ENCODE measurements at places on chromosomes 3 and 15.

DNA sequence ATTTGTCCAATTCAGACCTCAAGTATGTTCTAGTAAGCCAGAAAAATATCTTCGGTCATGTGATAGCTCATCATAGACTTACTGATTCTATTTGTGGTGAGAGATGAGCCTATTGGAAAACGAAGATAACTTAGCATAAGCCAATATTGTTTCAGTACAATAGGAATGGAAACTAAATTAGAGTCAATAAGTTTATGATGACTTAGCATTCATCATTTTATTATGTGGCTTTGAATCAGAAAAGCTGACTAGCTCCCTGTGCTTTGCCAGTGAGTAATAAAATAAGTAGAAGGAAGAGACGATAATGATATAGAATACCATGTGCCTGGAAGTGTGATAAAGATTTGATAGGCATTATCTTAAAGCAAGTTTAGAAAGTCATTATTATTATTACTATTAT, 605.6 kb downstream of the AGBL1 start:
- no peaks in the 10 kb centered on the region for H3K27me3 ChIP-seq
- DNase-seq = no peak
- H3K36me3 ChIP-seq = no peaks in the 10 kb centered on the region
- H3K4me1 ChIP-seq = no peaks in the 10 kb centered on the region
- no peak overlapping the region for H3K27ac ChIP-seq

- no peak for DNase-seq
- no peaks in the 10 kb centered on the region for H3K36me3 ChIP-seq
- H3K4me3 ChIP-seq = no peak overlapping the region
- H3K4me1 ChIP-seq = no peaks in the 10 kb centered on the region
These were observed 655.5 kb downstream of the GBE1 start for GRCh38 chr3:81105789-81106488.

- H3K4me3 ChIP-seq = no peak overlapping the region
- H3K27me3 ChIP-seq = no peaks in the 10 kb centered on the region
- DNase-seq = no peak
- H3K36me3 ChIP-seq = no peaks in the 10 kb centered on the region
- no peaks in the 10 kb centered on the region for H3K4me1 ChIP-seq
- H3K27ac ChIP-seq = no peak overlapping the region
These were observed 347.7 kb downstream of the ZBBX start for GRCh38 chr3:167032267-167032876.

DNA sequence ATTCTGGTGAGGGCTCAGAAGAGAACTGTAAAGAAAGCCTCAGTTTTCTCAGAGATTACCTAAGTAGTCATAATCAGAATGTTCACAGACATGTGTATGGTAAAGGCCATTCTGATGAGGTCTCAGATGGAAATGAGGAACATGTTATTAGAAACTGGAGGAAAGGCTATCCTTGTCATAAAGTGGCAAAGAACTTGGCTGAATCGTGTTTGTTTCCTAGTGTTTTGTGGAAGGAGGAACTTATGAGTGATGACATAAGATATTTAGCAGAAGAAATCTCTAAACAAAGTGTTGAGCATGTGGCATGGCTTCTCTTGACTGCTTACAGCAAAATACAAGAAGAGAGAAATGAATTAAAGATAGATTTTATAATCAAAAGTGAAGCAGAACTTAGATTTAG, 12.8 kb upstream of the KLHL40 start:
- no peaks in the 10 kb centered on the region for H3K4me1 ChIP-seq
- H3K27me3 ChIP-seq = no peaks in the 10 kb centered on the region
- H3K4me3 ChIP-seq = no peak overlapping the region

GRCh38 chr3:134535186-134535970, 49.5 kb downstream of the CEP63 start:
- H3K4me1 ChIP-seq = no peaks in the 10 kb centered on the region
- DNase-seq = no peak
- no peaks in the 10 kb centered on the region for H3K27me3 ChIP-seq
- no peak overlapping the region for H3K27ac ChIP-seq

DNA sequence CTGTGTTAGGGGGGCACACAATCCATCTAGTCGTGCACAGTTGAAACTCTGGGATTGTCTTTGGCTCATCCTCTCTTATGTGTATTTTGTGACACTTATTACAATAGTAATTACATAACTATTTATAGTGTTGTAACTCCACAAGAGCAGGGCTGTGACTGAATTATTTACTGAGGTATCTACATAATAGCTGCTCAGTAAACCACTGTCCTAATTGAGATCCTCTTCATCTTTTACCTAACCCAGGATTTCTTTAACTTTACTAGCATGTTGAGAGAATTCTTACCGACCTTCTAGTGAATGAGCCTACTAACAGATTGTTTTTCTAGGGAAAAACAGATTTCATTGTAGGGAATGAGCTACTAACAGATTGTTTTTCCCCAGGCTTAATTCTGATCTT, 11.1 kb downstream of the KLHL18 start:
- no peaks in the 10 kb centered on the region for H3K27me3 ChIP-seq
- DNase-seq = no peak
- H3K4me1 ChIP-seq = peaks cover 12% of the 10 kb centered on the region

DNA sequence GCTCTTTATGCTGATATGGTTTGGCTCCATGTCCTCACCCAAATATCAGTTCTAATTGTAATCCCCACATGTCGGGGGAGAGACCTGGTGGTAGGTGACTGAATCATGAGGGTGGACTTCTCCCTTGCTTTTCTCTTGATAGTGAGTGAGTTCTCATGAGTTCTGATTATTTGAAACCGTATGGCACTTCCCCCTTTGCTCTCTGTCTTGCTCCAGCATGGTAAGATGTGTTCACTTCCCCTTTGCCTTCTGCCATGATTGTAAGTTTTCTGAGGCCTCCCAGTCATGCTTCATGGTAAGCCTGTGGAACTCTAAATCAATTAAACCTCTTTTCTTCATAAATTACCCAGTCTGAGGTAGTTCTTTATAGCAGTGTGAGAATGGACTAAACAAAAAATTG, 107.6 kb downstream of the IMPG2 start:
- no peak overlapping the region for H3K4me3 ChIP-seq
- no peaks in the 10 kb centered on the region for H3K4me1 ChIP-seq
- H3K27me3 ChIP-seq = no peaks in the 10 kb centered on the region

GRCh38 chr3:112090887-112091586, 4.8 kb downstream of the C3orf52 start:
- no peak for DNase-seq
- no peak overlapping the region for H3K27ac ChIP-seq

GRCh38 chr3:47432673-47433072, 43.1 kb downstream of the SCAP start:
- H3K36me3 ChIP-seq = peaks cover 44% of the 10 kb centered on the region
- DNase-seq = no peak
- H3K4me3 ChIP-seq = no peak overlapping the region
- H3K4me1 ChIP-seq = no peaks in the 10 kb centered on the region
- no peak overlapping the region for H3K27ac ChIP-seq

DNA sequence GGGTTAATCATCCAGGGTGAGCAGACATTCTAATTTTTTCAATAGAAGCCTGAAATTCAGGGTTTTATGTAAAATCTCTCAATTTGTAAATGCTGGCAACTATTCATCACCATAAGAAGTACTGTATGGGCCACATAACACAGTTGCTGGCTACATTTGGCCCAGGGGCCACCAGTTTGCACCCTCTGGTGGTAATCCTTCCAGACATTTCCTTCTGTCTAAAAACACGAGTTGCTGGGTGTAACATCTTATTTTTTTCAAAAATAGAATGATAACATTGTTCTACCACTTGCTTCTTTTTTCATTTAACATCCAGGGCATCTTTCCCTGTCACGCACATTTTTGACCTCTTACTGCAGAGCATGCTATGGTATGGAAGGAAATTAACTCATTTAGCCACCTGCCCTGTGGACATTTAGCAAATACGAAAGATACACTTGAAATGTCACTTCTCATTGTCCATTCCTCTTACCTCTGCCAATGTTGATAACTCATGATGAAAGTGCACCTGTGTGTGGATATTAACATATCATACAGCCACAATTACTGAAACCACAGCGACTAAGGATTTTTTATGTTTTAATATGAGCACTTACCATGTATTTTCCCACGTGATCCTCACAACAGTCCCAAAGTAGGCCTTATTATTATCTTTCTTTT, 117.5 kb upstream of the ARHGEF3 start:
- H3K4me1 ChIP-seq = peaks cover 87% of the 10 kb centered on the region
- peak overlapping the region; percentile 78 for H3K27ac ChIP-seq
- H3K36me3 ChIP-seq = no peaks in the 10 kb centered on the region
- H3K27me3 ChIP-seq = no peaks in the 10 kb centered on the region
- H3K4me3 ChIP-seq = no peak overlapping the region
- no peak for DNase-seq

GRCh38 chr3:182516597-182517336, 276.5 kb upstream of the ATP11B start:
- DNase-seq = no peak
- H3K4me3 ChIP-seq = no peak overlapping the region
- H3K27me3 ChIP-seq = no peaks in the 10 kb centered on the region
- no peaks in the 10 kb centered on the region for H3K36me3 ChIP-seq

GRCh38 chr3:65352951-65353350, 665.2 kb upstream of the ADAMTS9 start:
- no peaks in the 10 kb centered on the region for H3K27me3 ChIP-seq
- no peaks in the 10 kb centered on the region for H3K36me3 ChIP-seq
- H3K4me1 ChIP-seq = no peaks in the 10 kb centered on the region
- no peak overlapping the region for H3K27ac ChIP-seq

- H3K4me1 ChIP-seq = no peaks in the 10 kb centered on the region
- H3K27ac ChIP-seq = no peak overlapping the region
- H3K27me3 ChIP-seq = no peaks in the 10 kb centered on the region
These were observed 203.3 kb downstream of the CDIN1 start for GRCh38 chr15:36782681-36783080.

- H3K27ac ChIP-seq = no peak overlapping the region
- no peak overlapping the region for H3K4me3 ChIP-seq
- no peaks in the 10 kb centered on the region for H3K27me3 ChIP-seq
- DNase-seq = no peak
These were observed 335.2 kb downstream of the GAP43 start for GRCh38 chr3:115958526-115958925.

DNA sequence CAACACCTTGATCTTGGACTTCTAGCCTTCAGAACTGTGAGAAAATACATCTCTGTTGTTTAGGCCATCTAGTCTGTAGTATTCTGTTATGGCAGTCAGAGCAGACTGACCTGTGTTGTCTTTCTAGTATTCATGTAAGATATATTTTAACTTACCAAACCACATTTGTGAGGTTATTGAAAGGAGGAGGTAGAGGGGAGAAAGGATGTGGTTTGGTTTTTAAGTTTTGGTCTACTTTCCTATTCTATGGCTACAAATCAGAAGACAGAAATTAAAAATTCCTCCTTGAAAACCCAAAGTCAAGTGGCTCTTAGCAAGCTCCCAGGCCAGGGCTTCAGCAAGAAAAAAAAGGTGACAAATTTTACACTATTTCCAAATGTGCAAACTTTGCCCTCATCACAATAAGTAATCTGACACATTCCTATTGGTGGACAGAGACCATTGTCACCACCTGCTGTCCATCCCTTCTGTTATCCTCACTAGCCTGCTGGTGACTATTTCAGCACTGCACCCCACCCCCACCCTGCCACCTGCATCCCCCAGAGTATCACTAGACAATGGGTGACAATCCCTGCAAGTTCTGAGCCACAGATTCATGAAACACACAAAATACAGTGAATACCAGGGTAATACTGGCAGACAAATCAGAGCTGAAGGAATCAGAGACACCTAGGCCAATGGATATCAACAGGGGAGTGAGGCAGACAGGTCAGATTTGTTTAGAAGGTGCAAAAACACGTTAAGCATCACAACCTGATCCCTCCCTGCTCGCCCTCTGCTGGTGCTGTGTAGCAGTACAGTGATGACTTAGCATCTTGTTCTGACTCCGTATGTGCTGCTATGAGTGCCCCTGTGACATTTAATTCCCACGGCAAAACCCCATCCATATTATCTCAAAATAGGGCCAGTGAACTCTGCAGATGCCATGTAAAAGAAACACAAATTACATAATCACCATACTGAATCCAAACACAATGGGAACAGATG, 79.0 kb upstream of the DCLK3 start:
- H3K27me3 ChIP-seq = no peaks in the 10 kb centered on the region
- peak; percentile 41 for DNase-seq
- peaks cover 24% of the 10 kb centered on the region for H3K4me1 ChIP-seq
- H3K27ac ChIP-seq = no peak overlapping the region
- H3K36me3 ChIP-seq = peaks cover 60% of the 10 kb centered on the region
- no peak overlapping the region for H3K4me3 ChIP-seq

GRCh38 chr3:138082085-138082991, 33.1 kb downstream of the DZIP1L start:
- H3K36me3 ChIP-seq = no peaks in the 10 kb centered on the region
- no peak overlapping the region for H3K27ac ChIP-seq
- DNase-seq = peak; percentile 16

- H3K27me3 ChIP-seq = no peaks in the 10 kb centered on the region
- H3K4me3 ChIP-seq = no peak within 1 kb of the TSS
- H3K36me3 ChIP-seq = no peaks in the 10 kb centered on the region
- no peak within 1 kb of the TSS for H3K27ac ChIP-seq
- peaks cover 9% of the 10 kb centered on the region for H3K4me1 ChIP-seq
- DNase-seq = peak; percentile 57
These were observed at the start of gene AP3B2 for GRCh38 chr15:82709421-82710207. TSS of gene AP3B2 (minus strand) at chr15:82709875. CDS start at chr15:82709706, 169 bp downstream.

DNA sequence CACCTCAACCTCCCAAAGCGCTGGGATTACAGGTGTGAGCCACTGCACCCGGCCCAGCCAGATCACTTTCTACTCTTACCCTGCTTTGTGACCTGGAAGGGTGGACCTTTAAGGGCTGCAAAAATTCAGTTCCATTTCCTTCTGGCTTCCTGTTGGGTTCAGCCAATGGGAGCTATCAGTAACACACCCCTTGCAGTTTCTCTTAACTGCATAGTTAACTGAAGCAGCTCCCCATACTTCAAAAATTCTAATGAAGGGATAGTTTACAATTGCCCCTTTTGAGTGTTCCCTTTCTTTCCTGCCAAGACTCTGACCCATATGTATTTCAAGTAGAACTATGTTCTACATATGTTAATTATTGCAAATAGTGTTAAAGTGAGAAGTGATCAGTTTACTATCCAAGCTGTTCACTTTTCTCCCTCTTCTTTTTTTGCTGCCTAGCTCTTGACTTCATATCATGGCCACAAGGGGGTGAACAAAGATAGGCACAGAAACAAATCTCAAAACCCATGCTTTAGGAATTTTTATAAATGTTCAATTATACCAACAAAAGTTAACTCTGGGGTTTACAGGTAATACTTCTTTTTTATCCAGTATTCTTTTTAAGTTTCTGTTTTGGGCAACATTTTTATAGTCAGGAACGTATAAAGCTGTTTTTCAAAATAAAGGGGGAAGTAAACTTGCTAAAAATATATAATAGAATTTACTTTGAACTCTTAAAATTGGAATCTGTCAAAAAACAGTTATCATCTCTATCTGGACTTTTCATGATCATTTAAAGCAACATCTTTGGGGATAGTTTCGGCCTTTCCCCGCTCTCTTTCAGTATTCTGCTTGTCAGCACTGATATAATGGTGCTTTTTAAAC, 8.1 kb downstream of the PGBD4 start:
- peak; percentile 6 for DNase-seq
- no peaks in the 10 kb centered on the region for H3K36me3 ChIP-seq
- peaks cover 7% of the 10 kb centered on the region for H3K27me3 ChIP-seq
- H3K4me1 ChIP-seq = no peaks in the 10 kb centered on the region
- no peak overlapping the region for H3K4me3 ChIP-seq
- H3K27ac ChIP-seq = no peak overlapping the region

- H3K27me3 ChIP-seq = no peaks in the 10 kb centered on the region
- DNase-seq = no peak
- H3K36me3 ChIP-seq = no peaks in the 10 kb centered on the region
- no peaks in the 10 kb centered on the region for H3K4me1 ChIP-seq
These were observed 647.0 kb upstream of the SGO1 start for GRCh38 chr3:20832963-20833362.

All from CD4-positive, alpha-beta memory T cell (primary cell).